ENCODE measurements at places on chromosomes 4 and X.
A peak's percentile ranks its signal among the peaks of the same experiment; 100 is the strongest.

DNA sequence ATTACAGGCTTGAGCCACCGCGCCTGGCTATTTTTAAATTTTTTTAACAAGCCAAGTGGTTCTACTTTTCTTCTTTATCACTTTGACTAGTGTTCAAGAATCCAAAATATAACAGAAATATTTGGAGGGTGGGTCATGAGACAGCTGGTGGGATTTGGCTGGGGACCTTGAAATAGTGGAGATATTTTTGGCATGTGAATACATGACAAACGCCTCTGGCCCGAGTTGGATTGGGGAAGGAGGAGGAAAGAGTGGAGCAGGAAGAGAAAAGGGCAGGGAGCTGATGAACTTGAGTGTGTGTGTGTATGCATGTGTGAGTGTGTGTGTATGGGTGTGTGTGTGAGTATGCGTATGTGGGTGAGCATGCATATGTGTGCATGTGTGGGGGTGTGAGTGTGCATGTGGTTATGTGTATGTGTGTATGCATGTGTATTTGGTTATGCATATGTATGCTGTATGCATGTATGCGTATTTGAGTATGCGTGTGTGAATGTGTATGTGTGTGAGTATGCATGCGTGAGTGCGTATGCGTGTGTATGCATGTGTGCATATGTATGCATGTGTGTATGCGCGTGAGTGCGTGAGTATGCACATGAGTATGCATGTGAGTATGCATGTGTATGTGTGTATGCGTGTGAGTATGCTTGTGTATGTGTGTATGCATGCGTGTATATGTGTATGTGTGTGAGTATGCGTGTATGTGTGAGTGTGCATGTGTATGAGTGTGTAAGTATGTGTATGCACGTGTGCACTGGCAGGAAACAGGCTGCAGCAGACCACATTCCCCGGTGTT lies 49.6 kb downstream of the JADE1 start:
- no peak for DNase-seq

- no peak for DNase-seq
These were observed 285.5 kb upstream of the ANKRD50 start for GRCh38 chr4:124997991-124998390.

DNA sequence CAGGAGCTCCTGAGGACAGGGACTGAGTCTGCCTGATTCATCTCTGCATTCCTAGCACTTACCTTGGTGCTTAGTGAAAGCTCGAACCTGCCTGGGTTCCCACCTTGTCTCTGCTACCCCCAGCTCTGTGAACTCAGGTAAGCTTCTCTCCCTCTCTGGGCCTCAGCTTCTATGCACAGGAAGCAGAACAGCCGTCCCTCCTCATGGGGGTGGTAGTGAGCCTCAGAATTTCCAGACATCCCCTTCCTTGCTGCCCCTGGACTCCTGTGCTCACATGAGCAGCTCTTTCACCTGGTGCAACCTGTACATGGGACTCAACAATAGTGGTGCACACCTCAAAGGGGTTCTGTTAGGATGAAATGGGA lies 50.8 kb downstream of the HTRA3 start:
- DNase-seq = no peak

- DNase-seq = no peak
These were observed 13.1 kb upstream of the RPL34 start for GRCh38 chr4:108607079-108607815.

- DNase-seq = no peak
These were observed 38.7 kb upstream of the MSX1 start for GRCh38 chr4:4820739-4821138.

DNA sequence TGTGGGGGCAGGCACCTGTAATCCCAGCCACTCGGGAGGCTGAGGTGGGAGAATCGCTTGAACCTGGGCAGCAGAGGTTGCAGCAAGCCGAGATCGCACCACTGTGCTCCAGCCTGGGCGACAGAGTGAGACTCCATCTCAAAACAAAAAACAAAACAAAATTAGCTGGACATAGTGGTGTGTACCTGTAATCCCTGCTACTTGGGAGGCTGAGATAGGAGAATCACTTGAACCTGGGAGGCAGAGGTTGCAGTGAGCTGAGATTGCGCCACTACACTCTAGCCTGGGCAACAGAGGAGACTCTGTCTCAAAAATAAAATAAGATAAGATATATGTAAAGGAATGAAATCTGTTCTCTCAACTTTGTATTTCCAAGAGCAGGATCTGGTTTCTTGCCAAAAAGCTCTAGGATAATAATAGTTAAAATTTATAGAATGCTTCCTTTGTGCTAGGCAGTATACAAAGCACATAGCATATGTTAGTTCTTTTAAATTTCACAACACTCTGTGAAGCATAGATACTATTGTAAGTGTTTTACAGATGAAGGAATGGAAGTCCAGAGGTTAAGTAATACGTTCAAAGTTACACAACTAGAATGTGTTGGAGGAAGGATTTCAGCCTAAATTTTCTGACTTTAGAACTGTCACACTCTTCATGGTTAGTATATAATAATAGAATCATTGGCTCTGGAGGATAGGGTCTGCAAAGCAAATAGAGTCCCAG lies 10.3 kb downstream of the MRPL1 start:
- no peak for DNase-seq

- DNase-seq = no peak
These were observed 85.7 kb downstream of the QDPR start for GRCh38 chr4:17426222-17426621.

GRCh38 chrX:134452596-134452995 lies 7.4 kb upstream of the HPRT1 start:
- DNase-seq = no peak

DNA sequence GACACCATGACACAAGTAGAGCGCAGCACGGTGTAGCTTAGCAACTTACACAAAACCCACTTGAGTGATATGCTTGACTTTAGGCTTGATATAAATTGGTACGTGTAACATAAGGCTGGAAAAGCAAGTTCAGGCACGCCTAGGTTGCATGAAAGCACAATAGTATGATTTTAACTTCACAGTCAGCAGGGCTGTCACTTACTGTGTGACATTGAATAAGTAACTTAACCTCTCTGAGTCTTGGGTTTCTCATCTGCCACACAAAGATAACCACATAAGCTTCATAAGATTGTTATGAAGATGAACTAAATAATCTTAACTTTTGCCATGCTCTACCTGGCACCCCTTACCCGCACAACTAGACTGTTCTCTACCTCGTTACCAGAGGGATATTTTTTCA lies 9.5 kb downstream of the SRD5A3 start:
- no peak for DNase-seq

- no peak for DNase-seq
These were observed 154.8 kb upstream of the ZFP42 start for GRCh38 chr4:187840814-187841213.

- no peak for DNase-seq
These were observed 14.7 kb upstream of the CBR4 start for GRCh38 chr4:169024762-169025161.

DNA sequence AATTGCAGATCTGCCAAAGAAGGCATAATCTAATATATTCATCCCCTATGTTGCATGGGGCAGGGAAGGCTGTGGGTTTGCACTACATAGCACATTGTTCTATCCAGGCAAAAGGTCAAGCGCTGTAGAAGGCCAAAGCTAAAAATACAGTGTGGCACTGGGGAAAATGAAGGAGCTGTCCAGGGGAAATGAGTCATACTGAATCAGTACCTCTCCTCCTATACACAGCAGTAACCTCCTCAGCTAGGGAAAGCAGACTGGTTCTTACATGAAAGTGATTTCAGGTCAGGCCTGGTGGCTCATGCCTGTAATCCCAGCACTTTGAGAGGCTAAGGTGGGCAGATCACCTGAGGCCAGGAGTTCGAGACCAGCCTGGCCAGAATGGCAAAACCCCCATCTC lies 31.0 kb upstream of the SLC25A4 start:
- DNase-seq = no peak

- DNase-seq = no peak
These were observed 118.0 kb upstream of the RPL34 start for GRCh38 chr4:108502356-108502755.

DNA sequence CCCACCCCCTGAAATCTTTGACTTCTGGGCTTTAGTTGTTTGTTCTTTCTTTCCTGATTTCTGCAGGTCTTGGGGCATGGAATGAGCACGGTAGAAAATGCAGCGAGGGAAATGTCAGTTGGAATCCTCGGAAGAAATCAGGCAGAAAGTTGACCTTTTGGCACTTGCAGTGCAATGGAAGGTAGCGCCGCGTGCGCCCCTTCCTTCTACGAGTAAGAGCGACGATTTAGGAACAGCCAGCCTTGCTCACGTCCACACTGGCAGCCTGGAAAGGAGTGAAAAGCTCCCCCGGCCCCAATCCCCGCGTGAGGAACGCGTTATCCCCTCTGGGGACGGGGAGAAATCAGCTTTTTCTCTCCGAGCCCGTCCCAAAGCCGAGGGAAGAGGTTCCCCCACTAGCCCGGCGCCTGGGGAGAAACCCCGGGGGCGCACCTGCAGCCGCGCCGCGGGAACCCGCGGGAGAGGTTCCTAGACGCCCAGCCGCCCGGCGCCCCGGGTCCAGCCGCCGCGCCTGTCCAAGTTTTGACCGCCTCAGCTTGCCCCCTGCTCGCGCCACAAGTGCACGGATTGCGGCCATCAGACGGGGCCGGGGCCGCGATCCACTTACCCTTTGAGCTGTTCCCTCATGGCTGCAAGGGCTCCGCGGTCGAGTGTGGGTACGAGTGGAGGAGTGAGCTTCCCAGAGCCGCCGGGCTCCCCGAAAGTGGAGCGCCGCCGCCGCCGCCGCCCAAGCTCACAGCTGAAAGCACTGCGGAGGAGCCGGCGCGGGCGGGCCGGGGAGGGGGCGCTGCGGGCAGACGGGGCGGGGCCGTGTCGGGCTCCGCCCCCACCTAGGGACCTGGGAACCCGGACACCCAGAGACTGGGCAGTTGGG lies 194.6 kb upstream of the FTHL17 start:
- no peak for DNase-seq

DNA sequence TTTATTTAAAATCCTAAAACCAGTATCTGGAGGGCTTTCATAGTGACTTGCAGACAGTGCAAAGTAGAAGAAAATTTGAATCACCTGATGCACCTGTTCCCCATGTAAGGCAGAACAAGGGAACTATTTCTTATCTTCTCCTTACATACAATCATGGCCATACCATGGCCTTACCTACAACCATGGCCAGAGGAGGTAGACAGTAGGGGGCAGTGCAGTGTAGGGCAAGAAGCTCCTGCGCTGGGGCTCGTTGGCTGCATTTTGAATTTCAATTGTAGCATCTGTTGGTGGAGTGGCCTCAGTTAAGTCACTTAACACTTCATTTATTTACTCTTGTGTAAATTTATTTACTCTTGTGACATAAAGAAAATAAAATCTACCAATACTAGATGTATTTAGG lies 33.0 kb downstream of the GALNTL6 start:
- no peak for DNase-seq

GRCh38 chr4:118280501-118281218 lies 72.1 kb downstream of the PRSS12 start:
- DNase-seq = peak; percentile 40

DNA sequence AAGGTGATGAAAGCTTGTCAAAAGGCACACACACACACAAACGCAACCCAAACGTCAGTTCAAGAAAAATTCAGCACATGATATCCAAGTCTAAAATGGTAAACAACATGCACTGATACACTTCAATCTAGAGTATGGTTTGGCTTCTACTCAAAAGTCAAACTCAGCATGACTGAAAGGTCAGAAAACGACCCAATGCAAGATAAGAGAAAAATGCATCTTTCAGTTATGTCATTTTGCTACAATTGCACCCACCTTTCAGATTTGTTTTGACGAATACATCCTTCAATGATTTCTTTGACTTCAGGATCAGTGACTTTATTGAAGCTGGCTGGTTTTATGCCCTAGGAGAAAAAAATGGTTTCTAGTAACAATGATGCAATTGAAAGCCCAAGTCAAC lies 56.3 kb downstream of the WNK3 start:
- no peak for DNase-seq

DNA sequence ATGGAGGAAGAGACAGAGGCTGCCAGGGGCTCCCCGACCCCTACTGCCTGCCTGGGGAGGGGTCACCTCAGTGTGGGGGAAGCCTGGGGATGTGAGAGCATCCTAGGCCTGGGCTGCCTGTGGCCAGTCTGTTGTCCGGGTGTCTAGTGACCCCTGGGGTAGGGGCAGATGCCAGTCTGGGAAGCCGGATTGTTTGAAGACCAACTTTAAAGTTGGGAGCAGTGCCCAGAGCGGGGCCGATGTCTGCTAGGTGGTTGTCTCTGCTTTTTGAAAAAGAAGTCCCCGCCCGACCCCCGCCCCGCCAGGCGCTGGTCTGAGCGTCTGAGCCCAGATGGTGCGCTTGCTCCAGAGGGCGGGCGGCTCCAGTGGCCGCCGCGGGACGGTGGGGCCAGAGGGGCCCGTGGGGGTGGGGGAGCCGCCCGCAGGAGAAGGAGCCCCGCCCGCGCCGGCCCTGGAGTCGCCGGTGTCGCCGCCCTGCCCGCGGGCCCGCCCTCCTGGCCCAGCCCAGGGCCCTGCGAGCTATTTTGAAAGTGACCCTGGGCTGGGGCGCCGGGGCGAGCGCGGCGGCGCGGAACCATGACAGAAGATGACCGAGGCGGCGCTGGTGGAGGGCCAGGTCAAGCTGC lies at the start of gene DOK7:
Gene DOK7 (plus strand): TSS at position 517 of the 626 bp plus-strand sequence. CDS start 70 bp downstream, at position 587.
- no peak for DNase-seq

DNA sequence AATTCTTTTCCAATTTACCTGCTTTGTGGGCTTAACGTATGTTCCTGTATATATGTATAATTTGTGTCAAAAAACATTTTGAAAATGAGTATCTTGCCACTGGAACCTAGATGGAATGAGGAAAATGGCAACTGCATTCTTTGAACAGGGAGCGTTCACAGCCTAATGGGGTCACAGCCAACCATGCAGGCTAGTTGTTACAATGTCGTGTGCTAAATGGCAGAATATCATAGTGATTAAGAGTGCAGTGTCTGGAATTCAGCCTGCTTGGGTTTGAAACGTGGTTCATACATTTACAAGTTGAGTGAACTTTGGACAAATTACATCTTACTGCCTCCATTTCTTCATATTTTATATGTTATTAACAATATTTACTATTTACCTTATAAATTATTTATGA lies 70.8 kb downstream of the PCDH7 start:
- DNase-seq = no peak

DNA sequence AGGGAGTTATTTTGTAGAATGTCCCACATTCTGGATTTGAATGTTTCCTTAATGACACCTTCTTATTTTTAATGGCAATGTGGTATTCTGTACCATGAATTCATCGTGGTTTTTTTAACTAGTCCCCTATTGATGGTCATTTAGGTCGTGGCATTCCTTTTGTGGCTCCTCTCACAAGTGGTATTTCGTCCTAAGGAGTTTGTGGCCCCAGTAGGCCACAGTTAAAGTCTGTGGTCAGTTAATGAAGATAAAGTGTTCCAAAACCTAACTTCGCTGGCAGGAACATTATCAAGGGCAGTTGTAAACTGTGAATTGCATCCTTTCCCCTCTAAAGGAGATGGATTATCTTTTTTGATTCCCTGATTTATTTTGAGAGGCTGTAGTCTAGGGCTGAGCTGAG lies 133.2 kb downstream of the TMEM164 start:
- DNase-seq = no peak

DNA sequence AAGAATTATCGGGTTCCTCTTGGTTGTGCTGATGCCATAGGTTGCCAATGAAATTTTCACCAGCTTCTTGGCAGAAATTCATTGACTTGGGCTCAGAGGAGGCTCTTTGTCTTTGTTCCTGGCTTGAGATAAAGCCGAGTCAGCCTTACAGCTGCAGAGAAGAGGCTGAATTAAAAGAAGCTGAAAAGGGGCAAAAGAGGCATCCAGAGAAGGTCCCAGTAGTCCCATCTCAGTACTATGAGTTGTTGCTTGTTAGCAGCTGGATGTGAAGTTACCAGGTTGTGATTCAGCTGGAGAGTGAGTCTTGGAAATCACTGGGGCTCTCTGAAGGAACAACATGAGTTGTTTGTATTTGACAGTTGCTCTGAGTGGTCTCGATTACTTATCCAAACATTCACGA lies 59.7 kb downstream of the SMAD1 start:
- no peak for DNase-seq
